ENCODE measurements at places on chromosomes 6 and 20.
A peak's percentile ranks its signal among the peaks of the same experiment; 100 is the strongest.

DNA sequence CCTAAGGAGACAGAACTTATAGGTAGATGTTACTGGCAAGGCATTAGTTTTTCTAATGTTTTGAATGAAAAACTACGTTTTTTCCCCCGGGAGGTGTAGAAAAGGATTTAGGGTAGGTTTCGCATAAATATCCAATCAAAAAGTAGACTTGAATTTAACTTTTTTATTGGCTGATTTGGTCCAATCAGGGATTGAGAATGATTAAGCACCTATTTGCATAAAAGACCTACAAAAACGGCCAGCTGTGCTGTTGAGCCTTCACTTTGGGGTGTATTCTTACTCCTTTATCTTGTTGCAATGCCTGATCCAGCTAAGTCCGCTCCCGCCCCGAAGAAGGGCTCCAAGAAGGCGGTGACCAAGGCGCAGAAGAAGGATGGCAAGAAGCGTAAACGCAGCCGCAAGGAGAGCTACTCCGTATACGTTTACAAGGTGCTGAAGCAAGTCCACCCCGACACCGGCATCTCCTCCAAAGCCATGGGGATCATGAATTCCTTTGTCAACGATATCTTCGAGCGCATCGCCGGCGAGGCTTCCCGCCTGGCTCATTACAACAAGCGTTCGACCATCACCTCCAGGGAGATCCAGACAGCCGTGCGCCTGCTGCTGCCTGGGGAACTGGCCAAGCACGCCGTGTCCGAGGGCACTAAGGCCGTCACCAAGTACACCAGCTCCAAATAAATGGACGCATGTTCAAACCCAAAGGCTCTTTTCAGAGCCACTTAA is 113.5 kb upstream of the BTN3A2 start:
- peak; percentile 67 for DNase-seq

- DNase-seq: no peak
These were observed 77.0 kb downstream of the TBX18 start for GRCh38 chr6:84687431-84687830.

- no peak for DNase-seq
These were observed 333.9 kb downstream of the TBC1D32 start for GRCh38 chr6:121000381-121000780.

- no peak for DNase-seq
These were observed 496.7 kb downstream of the UTRN start for GRCh38 chr6:144781836-144782235.

- no peak for DNase-seq
These were observed 36.2 kb downstream of the FYN start for GRCh38 chr6:111837007-111837406.

- no peak for DNase-seq
These were observed 14.5 kb downstream of the SOBP start for GRCh38 chr6:107504270-107505026.

DNA sequence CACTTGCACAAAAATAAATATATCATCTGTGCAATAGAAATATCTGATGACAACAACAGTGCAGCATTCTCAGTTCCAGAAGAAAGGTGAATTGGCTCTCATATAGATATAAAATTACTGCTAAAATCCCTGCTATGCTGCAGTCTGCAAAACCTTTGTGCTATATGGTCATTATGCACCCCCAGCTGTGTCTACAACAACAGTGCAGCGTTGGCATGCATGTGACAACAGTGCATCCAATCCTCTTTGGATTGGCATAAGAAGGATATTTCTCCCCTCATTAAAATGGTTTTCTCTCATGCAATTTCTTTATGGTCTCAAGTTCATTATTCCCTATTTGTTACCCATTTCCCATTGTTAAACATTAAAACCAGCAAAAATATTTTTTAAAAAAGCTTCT is 23.1 kb downstream of the OR2B6 start:
- no peak for DNase-seq

GRCh38 chr20:52312132-52312729 is 120.7 kb upstream of the ZFP64 start:
- DNase-seq: peak; percentile 5

DNA sequence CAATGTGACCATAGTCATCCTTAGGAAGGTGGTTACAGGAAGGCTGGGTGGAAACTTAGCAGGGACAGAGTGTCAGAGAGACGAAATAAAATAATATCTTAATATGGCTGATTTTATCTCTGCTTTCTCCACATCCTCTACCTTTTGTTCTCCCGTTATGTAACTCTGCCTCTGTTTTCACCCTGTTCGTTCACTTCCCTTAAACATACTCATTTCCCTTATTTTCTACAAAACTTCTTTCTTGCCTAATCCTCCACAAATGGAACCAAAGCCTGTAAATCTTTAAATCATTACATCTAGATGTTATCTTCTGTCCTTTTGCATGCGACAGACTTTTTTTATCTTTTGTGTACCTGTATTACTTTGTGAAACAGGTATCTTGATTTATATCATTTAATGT is 23.3 kb upstream of the CRIP3 start:
- DNase-seq: no peak

- DNase-seq: no peak
These were observed 72.0 kb upstream of the SCGN start for GRCh38 chr6:25579902-25580495.

GRCh38 chr6:11236076-11236750 is 3.7 kb upstream of the NEDD9 start:
- no peak for DNase-seq

- peak; percentile 27 for DNase-seq
These were observed 107.8 kb downstream of the RNGTT start for GRCh38 chr6:88855541-88856147.

GRCh38 chr20:25310268-25310920 is 62.5 kb downstream of the PYGB start:
- DNase-seq: peak; percentile 71

DNA sequence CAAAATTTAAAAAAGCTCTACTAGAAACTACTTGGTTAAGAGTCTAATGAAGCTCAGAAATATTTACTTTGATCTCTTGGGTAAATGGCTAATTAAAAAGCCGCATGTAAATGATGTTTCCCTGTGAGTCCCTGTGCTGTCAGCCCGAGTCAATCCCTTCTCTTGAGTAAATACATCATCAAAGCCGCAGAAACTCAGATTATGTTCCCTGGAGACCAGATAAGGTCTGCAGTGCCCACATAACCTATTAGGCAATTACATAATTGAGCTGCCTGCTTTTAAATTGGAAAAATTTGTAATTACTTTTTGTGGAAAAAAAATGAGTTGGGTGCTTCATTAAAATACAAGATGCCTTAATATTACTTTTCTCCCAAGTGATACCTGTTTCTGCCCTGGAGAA is 83.1 kb downstream of the KIZ start:
- no peak for DNase-seq

- DNase-seq: no peak
These were observed 18.9 kb downstream of the GSTA4 start for GRCh38 chr6:52976149-52976548.

- no peak for DNase-seq
These were observed 33.3 kb upstream of the ADGRF4 start for GRCh38 chr6:47665112-47665511.

DNA sequence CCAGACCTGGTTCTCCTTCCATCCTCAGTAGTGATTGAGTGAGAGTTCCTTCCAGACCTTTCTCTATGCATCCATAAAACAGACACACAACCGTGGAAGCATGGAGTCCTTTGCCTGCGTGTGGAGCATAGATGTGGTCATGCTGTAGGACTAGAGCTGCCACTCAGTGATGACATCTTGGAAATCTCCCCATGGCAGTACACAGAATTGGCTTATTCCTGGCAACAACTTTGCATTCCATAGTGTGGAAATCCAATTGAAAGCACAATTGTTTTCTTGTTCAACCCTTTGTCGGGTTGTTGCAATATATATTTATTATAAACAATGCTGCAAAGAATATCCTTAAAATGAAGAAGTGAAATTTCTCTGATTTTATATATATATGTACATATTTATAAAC is 547.8 kb downstream of the CDH26 start:
- no peak for DNase-seq

DNA sequence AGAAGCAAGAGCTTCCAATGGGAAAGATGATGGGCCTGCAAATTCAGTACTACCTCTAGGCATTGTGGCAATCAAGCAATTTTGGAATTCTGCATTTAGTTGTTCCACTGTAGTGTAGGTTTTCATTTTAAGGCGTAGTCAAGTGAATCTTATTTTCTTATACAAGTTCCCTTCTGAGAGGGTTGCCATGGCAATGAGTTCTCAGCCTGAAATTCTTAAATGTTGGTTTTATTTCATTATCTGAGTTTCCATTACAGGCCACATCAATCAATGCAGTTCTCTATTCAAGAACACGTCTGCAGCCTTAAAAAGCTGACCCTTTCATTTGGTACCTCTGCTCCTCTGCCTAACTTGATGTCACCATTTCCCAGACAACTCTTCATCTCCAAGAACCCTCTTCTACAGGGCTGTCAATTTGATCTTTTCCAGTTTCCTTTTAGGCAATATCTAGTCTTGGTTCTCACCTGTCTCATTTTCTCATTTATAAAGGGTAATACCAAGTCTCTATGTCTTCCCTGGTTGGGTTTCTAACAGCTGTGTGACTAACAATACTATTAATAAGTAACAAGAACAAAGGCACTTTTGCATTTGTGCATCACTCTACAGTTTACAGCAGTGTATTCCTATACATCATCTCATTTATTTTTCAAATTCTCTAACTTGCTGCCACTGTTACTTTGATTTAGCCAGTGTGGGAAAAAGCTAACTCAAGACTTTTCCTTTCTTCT is 898.2 kb upstream of the FLRT3 start:
- no peak for DNase-seq

DNA sequence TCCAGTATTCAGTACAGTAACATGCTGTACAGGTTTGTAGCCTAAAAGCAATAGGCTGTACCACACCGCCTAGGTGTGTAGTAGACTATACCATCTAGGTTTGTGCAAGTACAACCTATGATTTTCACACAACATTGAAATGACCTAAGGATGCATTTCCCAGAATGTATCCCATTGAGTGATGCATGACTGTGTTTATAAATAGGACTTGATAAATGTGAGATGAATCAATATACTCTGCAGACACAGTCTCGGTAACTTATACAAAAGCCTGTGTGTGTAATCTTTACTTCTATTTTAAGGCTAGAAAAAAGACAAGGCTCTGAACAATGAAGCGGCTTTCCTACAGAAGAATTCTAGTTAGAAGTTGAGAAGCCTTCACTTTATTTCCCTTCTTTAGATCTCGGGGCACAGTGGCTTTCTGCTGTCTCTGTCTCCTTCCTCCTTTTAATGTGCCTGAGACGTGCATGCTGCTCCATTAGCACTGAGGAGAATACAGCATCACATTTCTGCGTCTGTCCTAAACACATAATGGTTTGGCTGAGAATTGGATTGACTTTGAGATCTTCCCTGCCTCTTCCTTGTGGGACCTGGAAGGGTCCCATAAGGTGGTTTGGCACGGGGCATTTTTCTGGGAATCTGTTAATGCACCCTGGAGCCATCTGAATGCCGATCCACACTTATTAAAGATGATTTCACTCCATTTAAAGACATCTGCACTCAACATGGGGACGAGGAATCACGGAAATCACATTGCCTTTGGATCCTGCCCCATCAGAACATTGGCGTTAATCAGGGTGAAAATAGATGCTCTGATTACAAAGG is 112.5 kb downstream of the SCML4 start:
- DNase-seq: no peak

DNA sequence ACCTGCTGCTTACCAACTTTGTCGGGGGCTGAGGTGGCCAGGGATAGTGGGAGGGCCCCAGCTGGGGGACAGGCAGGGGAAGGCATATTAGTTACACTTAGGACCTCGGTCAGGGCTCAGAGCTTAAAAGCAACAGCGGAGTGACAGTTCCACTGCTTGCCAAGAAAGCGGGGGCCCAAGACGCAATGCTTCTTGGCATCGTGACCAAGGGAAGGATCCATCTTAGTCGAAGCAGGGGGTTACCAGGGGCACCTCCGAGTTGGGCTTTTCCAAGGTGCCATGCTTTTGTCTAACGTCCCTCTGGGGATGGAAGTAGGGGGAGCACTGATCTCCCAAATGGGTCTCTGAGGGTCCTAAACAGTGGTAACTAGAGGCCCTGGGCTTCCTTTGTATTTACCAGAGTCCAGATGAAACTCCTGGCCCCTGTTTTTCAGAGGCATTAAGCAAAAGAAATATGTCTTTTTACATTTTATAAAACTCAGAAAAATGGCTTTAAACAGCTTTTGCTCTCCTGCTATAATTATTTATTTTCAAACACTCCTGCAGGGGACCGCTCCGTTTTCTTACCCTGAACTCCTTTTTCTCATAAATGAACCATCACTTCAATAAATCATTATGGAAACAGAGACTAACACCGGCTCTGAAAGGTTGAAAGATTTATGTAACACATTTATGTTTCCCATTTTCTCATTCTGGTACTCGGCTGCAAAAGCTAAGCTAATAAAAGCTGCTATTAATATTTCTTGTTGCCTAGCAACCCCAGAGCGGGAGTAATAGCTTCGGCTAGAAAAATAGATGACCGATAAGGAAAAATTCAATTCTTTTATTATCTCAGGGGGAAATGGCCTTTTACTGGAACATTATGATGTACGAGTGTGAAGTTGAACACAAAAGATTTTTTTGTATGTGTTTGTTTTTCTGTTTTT is 100.4 kb downstream of the TOX2 start:
- no peak for DNase-seq

GRCh38 chr6:29499704-29500103 is 11.9 kb upstream of the MAS1L start:
- DNase-seq: no peak

DNA sequence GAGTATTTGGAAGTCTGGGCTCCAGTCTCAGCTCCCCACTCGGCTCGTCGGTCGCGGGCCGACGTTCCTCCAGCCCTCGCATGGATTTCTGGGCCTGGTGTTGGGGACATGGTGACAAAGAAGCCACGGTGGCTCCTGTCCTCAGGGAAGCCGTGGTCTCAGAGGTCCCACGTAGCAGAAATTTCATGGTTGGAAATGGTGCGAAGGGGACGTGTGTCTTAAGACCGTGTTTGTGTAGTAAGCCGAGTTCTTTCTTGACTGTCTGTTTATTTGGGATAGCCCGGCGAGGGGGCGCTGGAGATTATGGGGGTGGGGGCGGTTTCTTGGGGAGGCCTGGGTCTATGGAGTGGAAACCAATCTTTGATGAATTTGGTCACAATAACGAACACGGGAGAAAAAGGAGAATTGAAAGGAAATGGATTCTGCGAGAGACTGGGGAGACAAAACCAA is 23.5 kb upstream of the MAP3K7 start:
- DNase-seq: no peak
